ENCODE measurements at places on chromosomes 12 and 14.

DNA sequence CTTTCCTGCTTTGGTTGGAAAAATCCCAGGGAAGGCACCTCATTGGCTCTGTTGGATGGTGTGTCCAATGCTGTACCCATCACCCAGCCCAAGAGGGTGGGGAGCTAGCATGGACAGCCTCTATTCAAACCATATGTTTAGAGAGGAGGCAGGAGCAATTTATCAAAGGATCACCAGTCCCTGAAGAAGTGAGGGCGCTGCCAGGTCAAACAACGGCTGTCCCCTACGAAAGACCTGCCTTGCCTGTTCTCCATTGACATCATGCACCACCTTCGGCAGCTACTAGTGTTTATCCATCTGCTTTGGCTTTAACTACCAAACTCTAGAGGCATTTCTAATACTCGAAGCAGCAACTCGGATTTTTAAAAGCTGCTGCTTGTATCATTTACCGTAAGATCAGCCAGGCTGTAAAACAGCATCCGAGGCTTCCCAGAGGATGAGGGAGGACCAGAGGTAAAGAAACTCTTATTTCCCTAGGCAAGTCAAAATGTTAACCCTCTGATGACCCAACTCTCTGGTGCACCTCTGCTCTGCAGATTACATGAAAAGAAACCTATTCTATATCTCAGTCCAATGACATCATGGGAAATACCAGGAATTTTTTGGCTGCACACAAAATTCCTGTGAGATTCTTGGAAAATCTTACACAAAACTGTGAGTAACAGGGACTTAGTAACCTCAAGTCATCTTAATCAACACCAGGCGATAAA, 720.9 kb upstream of the TBX3 start:
- DNase-seq, result peak; percentile 64

GRCh38 chr14:37251775-37252174, 54.0 kb downstream of the MIPOL1 start:
- DNase-seq, result no peak

- no peak for DNase-seq
Measured at GRCh38 chr12:88057994-88058718, 29.0 kb upstream of the C12orf50 start.

DNA sequence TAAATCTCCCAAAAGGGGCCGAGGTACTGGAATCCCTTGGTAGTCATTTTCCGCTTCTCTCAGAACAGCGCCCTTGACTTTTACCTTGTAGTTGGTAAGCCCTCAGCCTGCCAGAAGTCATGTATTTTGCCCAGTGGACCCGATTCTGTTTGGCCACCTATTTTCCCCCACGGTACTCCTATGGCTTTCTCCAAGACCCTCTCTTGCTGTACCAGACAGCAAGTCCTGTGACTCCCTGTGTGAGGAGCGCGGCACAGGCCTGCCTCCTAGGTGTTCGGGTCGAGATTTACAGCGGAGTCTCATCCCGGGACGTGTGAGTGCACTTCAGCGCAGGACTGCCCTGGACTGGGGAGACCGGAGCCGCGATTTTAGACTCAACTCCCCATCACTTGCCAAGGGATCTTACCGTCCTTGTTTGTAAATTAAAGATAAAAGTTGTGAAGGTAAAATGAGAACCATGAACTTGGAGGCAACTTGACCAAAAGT, 1.1 kb upstream of the MBD6 start:
- DNase-seq, result no peak

GRCh38 chr14:24311837-24312615, 724 bp downstream of the LTB4R start:
- DNase-seq, result no peak

DNA sequence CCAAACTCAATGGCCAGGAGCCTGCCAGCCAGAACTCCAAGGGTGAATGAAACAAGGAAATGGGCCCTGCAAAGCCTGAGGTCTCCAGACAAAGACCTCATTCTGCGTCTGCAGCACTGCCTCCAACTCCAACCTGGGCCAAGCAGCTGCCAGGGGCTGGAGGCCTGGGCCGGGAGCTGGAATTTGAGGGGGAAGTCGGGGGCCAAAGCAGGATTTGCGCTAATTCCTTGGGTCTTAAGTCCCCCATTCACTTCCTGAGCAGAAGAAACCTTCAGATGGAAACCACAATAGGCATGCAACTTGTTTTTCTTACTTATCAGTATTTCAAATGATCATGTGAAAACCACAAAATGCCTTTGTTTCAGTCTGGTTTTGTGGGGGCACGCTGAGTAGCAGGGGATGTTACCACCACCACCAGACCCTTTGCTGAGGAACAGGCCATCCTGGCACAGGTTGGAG, 23.0 kb upstream of the TC2N start:
- DNase-seq, result no peak

GRCh38 chr12:129200576-129200975, 347.3 kb downstream of the GLT1D1 start:
- no peak for DNase-seq

DNA sequence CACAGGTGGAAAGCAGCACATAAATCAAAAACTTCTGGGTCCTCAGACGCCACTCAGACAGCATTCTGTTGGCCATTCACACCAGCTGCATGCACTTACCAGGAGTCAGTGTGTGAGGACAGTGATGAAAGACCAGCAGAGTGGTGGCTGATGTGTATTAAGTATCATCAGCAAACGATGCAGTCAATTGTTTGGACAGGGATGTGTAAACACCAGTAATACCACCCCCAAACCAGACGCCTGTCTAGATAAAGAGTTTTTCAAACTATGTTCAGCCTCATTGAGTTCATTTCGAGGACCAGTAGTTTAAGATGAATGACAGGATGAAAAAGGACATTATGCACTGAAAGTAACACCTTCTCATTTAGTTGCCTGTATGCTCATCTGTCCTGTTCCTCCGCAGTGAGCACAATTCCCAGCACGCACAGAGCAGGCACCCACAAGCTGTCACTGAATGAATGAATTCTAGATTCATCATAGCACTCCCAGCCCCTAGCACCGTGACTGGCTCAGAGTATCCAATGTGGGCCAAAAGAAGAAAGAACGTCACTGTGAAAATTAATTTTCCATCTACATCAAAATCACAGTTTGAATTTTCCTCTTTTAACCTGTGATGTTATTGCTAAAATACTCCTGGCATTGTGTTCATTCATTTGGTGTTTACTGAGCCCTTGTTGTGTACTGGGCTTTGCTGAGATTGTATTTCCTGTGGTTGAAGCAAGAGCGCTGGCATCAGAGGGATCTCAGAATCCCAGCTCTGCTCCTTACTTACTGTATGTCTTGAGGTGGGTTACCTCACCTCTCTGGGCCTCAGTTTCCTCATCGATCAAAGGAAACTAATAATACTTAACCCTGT, 124.8 kb upstream of the NOS1 start:
- no peak for DNase-seq

- no peak for DNase-seq
Measured at GRCh38 chr14:77714926-77715325, 7.0 kb downstream of the SLIRP start.

DNA sequence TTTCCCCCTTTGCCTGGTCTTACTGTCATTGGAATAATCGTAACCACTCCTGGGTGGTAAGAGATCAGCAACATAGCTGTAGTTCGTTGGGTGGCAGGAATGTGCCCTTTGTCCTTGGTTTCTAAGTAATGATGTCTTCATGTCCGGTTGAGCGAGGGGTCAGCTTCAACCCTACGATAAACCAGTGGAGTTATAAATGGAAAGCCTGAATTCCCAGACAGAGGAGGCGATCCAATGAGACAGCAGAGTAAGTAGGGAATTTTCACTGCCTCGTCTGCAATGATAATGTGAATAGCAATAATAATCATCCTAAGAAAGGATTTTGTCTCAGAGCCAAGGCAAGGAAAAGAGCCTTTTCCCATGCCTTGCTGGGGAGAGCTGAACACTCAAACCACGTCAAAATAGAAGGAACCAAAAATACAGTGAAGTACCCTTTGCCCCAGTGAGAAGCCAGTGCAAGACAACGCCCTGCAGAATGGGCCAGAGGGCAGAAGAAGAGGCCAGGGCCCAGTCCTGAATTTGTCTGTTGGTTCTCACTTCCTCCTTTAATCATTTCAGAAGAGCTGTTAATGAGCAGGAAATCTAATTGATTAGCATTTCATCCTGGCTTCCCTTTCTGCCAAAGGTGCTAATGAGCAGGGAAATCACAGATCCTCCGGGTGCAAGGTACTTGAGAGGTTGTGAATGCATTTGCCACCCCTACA, 330.7 kb downstream of the CACNA1C start:
- DNase-seq, result no peak

- no peak for DNase-seq
Measured at GRCh38 chr12:132445884-132446632, 43.9 kb upstream of the FBRSL1 start.

DNA sequence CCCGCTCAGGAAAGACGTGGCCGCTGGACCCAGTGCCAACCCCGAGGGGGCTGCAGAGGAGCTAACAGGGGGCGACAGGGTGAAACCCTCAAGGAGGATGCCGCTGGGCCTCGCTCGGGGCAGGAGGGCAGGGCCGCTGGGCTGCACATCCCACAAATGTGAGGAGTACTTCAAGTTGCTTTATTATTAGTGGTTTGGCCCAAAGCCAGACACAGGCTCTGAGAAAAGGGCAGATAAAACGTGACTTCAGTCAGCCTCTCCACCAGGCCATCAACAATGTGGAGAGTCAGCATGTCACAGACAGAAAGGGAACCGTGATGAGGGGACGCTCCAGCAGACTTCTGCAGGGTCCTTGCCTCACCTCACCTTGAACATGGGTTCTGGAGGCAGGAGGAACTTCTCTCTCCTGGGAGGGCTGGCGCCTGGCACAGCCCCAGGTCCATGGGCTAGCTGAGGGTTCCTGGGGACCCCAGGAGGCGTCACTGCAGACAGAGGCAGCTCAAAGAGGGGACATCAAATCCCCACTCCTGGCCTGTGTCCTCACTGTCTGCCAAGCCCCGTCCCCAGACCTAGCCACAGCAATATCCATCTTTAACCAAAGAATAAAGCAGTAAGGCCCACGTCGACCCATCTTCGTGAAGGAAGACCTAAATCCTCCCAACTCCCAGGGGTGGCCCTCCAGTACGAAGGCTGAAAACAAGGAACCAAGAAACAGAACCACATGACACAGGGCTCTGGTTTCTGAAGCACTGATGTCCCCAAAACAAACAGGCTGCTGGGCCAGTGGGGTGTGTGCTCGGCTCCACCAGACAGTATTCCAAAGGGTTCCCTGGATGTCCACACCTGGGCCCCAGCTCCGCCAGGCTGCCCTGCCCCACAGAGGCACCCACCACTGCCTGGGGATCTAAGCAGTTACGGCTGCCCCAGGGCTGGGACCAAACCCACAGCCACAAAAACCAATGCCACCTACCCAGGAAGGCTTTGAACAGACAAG, 35.1 kb downstream of the CCDC85C start:
- peak; percentile 51 for DNase-seq

Measured in HTR-8/SVneo (cell line).